ENCODE measurements at places on chromosomes 13 and 19.

- no peak for DNase-seq
These were observed 558.3 kb upstream of the NBEA start for GRCh38 chr13:34383728-34384127.

- no peak for DNase-seq
These were observed 27.9 kb upstream of the NDUFS7 start for GRCh38 chr19:1355568-1356507.

DNA sequence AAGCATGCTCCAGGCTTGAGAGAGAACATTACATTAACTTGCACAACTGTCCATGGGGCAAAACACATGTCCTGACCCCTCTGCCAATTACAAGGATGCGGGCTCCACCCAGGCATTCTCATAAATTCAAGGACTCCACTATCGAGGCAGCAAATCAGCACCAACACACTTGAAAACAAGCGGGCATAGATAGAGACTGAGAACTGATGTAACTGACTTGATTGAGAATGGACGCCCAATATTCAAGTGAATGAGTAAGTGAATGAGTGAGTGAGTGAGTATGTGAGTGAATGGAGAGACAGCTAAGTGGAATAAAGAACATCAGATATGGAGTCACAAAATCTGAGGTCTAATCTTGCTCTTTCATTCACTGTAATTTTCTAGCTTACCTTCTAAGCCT is 75.0 kb upstream of the VSTM2B start:
- DNase-seq: no peak

GRCh38 chr13:46598140-46598819 is 45.3 kb downstream of the LRCH1 start:
- no peak for DNase-seq

GRCh38 chr19:32653599-32653915 is 21.4 kb downstream of the ANKRD27 start:
- no peak for DNase-seq

DNA sequence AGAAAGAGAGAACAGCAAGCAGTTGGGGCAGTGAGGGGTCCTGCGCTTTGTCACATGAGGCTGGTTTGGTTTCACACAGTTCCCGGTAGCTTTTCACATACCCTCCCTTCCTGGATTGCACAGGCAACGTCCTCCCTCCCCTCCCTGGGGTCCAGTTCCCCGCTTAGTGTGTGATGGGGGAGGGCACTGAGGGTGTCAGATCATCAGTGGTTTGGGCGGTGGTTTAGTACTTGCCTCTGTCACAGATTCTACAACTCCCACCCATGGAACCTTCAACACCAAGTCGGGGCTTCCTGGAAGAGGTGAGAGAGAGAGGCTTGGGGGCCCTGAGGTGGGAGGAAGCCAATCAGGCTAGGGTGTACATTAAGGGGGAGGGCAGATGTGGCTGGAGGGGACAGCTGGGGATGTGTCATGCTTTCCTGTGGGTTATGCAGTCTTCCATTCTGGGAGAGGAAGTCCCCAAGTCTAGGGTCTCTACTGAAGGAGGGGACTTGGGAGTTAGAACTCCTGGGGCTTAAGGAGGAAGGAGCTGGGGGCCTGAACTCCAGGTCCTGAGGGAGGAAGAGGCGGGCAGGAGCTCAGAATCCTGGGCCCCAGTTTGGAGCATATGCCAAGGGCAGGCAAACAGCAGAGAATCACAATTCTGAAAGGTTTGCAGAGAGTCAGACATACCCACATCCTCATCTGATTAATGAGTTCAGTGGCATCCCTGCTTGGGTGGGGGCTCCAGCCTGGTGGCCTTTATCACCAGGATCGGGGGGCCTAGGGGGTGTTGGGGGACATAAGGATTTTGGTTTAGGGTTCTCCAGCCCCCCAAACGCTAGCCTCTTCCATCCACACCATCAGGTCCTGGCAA is at the start of gene NKG7:
Gene NKG7, minus strand, starts transcription at position 6 of the 856 bp plus-strand sequence. CDS start 119 bp downstream, outside the sequence.
- DNase-seq: peak; percentile 66

GRCh38 chr13:36910545-36910944 is 9.5 kb downstream of the SMAD9 start:
- DNase-seq: no peak

DNA sequence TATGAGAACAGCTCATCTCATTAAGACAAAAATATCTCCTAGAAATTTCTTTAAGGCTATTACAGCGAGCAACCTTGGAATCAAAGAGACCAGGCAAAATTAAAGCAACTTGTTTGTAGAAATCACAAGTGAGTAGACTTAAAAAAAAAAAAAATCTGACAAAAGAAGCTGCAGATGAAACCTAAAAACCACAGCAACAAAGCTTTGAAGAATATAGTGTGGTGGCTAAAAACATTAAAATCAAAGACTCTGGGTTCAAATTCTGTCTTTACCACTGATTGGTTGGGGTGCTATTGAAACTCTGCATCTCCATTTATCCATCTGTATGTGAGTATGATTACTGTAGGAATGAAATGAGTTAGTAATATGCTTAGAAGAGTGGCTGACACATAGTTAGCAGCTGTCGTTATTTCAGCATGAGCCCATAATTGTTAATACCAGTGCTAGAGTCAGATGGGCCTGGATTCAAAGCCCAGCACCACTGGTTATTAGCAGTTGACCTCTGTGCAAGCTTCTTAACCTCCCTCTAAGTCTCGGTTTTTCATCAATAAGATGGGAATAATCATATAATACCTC is 157.6 kb downstream of the FOXO1 start:
- no peak for DNase-seq

- DNase-seq: no peak
These were observed 18.4 kb downstream of the LRCH1 start for GRCh38 chr13:46571189-46571908.

DNA sequence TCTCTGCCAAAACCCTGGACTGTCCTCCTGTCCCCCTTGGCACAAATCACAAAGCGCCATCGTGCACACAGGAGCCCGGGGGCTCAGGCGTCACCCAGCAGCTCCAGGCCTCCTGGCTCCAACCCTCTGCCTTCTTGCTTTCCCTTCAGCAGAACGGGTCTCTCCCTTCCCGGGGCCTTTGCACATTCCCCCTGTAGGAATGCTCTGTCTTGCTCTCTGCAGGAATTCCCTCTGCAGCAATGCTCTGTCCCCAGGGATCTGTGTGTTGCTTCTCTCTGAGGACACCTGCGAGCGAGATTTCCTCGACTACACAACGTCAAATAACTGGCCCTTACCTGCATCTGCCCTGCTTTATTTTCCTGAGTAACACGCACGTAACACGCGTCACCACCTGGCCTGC is 13.3 kb upstream of the RASA3 start:
- no peak for DNase-seq

DNA sequence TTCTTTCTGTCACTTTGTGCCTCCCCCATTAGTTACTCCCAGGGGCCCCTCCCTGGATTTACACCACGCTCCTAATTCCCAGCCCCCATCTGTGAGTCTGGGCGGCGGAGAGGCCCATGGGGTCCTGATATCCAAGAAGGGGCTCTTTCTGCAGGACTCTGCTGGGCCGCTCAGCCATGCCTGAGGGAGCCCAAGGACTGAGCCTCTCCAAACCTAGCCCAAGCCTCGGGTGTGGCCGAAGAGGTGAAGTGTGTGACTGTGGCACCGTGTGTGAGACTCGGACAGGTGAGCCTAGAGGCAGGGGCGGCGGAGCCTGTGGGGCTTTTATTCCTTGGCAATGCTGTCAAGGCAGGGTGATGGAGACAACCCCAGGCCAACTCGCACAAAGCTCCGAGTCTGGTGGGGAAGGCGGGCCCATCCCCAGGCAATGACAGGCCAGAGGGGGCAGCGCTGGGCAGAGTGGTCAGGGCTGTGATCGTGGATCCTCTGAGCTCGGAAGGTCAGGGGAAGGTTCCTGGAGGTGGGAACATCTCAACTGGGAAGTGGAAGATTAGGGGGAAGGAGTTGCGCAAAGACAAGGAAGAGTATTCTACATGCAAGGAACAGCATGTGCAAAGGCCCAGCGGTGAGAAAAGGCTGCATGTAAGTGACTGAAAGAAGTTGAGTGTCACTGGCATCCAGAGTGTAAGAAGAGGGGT is 1.6 kb downstream of the PLEKHG2 start:
- no peak for DNase-seq

DNA sequence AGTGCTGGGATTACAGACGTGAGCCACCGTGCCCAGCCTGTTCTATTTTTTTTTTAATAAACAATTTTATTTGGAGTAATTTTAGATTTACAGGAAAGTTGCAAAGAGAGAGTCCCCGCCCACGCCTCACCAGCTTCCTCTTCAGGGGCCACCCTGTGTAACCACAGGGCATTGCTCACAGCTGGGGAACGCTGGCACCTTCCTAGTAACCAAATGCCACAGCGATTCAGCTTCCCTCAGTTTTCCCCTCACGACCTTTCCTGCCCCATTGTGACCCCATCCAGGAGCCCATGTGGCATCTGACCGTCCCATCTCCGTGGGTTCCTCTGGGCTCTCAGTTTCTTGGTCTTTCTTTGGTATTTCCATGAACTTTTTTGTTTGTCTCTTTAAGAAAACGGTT is 83.9 kb downstream of the GNG7 start:
- peak; percentile 58 for DNase-seq

DNA sequence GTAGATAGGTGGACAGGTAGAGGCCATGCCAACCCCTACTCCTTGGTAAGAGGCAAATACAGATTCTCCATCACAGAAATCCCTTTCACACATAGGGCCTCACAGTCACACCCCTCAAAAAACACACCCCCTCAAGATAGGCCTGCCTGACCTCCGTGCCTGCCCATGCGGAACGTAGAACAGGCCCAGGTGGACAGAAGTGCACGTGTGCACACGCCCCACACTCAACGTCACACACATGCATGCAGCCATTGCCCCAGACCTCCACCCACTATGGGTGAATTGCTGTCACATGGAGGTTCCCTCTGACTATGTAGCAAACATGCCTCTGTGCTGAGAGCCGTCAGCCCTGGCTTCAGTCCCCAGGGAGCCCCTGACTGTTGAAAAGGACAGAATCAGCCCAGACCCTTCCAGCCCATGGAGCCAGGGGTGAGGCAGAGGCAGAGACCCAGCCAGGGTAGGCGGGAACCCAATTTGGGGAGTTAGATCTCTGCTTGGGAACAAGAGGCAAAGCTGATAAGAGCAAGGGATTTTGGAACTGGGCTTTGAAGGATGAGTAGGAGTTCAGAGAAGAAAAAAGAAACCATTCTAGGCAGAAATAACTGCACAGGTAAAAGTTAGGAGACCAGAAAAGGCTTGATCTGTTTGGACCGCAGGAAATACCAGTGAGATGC is 3.1 kb downstream of the ANKRD24 start:
- DNase-seq: no peak

GRCh38 chr19:56356944-56357343 is 36.4 kb downstream of the ZNF582 start:
- DNase-seq: no peak

DNA sequence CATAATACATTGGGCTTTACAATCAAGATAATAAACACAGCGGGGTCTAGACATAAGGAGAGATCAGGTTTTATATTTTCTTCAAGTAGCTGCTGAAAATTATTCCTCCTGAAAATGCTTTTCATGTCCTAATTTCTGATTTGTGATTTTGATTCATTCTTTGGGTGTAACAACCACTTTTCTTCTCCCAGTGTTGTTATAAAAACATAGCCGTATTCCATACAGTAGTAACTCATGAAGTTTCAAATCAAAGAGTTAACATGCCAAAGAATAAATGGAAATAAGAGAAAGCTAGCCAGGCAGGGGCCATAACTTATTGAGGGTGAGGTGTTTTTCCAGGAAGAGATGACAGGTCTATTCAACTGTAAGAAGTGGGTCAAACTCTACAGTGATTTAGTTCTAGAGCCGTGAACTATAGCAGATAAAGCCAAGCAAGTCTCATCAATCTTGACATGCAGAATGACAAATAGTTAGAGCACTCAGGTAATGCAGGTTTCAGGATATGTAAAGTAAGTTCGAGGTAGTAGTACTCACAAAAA is 934.4 kb upstream of the SLITRK1 start:
- DNase-seq: no peak

DNA sequence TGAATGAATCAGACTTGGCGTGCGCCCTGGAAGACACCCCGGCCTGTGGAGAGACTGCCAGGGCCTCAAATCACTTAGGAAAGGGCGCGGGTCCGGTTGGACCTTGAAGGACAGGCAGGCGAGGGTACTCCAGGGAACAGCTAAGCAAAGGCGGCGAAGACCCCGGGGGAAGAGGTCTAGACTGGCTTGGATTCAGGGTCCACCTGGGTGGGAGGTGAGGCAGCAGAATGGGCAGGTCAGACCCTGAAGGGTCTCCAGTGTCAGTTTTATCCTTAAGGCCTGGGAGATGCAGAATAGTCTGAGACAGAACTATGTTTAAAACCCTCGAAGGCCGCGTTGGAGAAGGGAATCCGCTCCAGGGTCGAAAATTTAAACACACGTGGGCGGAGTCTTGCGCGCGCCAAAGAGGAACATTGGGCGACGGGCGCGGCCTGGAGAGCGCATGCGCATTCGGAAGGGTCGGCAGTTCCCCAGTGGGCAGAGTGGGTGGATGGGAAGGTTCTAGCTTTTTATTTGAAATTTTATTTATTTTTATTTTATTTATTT is 567 bp upstream of the SMG9 start:
- DNase-seq: peak; percentile 58

GRCh38 chr19:41883463-41883820 is 458 bp downstream of the ARHGEF1 start:
- DNase-seq: no peak

GRCh38 chr19:56687031-56687430 is 15.5 kb upstream of the ZNF835 start:
- no peak for DNase-seq

DNA sequence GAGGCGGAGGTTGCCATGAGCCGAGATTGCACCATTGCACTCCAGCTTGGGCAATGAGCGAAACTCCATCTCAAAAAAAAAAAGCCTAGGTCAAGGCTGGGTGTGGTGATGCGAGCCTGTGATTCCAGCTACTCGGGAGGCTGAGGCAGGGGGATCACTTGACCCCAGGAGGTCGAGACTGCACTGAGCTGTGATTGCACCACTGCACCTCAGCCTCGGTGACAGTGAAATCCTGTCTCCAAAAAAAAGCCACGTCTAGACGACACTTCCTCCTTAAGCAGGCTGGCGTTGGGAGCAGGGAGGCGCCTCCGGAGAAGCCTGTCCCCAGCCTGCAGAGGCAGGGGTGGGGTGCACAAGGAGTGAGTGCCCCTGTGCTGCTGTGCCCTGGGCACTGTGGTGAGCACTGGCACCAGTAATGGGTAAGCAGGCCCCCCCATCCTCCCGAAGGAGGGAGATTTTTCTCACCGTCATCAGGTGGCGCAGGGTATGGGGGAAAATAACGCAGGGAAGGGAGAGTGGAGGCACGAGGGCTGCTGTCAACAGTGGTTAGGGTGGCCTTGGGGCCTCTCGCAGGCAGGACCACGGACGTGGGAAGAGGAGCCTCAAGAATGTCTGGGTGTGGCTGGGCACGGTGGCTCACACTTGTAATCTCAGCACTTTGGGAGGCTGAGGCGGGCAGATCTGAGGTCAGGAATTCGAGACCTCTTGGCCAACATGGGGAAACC is 706 bp downstream of the P2RY11 start:
- no peak for DNase-seq

DNA sequence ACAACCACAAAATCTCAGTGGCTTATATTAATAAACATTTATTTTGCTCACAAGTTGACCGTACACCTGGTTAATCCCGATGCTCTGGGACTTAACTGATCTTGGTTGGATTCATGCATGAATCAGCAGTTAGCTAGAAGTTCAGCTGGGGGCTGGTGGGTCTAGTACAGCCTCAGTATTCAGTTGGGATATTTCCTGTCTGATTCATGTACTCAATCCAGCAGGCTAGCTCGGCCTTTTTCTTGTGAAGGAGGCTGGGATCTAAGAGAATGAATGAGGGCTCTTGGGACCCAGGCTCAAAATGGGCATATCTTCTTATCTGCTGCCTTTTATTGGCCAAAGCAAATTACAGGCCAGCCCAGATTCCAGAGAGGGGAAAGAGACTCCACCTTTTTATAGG is 178.8 kb downstream of the KCTD12 start:
- no peak for DNase-seq
